Stimulated activated CD8-positive, alpha-beta memory T cell treated with anti-CD3 and anti-CD28 coated beads, Interleukin-15, amount 100 ng/mL, for 4 hours (primary cell): ENCODE measurements at places on chromosomes 2 and 18.

GRCh38 chr2:104936527-104936926, 82.6 kb downstream of the POU3F3 start:
- no peak for DNase-seq

GRCh38 chr2:42558827-42559226, 9.6 kb upstream of the MTA3 start:
- no peak for DNase-seq

- DNase-seq = no peak
Observed at GRCh38 chr18:22831441-22831904, 101.7 kb upstream of the RBBP8 start.

DNA sequence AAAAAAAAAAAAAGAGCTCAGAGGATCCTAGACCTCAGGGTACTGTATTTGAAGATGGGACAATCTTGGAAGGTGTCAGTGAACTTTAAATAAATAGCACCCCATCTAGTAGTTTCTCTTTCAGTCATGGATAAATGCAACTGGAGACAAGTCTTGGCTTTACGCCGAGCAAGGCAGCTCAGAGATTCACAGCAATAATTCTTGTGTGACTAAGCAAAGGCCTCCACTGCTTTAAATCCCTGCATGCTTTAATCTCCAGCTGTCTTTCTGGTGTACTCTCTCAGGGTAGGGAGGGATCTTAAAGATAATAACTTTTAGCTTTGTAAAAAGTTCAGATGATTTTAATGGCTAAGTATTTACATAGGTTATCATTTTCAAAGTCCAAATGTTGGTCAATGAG, 36.3 kb downstream of the NRXN1 start:
- no peak for DNase-seq

DNA sequence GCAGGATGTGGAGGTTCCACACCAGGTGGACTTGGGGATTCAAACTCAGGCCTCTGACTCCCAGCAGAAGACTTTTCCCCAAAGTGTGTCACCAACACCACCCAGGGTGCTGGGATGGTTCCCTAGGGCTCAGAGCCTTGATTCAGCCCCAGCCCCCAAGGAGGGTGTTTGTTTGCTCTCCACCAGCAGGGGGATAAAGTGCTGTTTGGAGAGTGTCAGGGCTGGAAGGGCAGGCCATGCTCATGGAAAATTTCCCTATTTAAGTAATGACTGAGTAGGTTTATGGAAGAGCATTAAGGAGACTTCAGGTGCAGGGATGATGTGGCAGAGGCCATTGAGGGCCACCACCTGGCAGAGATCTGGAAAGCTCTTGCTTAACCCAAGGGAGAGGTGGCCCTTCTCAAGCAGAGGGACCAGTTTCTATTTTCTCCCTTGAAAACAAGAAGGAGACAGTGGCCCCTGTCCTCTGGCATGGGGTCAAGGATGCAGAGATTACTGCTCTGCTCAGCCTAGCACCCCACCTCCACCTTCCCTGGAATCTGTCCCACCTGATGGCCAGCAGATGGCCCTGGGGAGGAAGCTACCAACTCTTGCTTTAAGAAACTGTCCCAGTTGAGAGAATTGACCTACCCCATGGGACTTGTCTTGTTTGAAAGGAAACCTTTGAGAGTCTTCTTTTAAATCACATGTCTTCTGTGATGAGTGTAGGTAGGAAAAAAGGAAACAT, 122.1 kb downstream of the ACOXL start:
- no peak for DNase-seq

DNA sequence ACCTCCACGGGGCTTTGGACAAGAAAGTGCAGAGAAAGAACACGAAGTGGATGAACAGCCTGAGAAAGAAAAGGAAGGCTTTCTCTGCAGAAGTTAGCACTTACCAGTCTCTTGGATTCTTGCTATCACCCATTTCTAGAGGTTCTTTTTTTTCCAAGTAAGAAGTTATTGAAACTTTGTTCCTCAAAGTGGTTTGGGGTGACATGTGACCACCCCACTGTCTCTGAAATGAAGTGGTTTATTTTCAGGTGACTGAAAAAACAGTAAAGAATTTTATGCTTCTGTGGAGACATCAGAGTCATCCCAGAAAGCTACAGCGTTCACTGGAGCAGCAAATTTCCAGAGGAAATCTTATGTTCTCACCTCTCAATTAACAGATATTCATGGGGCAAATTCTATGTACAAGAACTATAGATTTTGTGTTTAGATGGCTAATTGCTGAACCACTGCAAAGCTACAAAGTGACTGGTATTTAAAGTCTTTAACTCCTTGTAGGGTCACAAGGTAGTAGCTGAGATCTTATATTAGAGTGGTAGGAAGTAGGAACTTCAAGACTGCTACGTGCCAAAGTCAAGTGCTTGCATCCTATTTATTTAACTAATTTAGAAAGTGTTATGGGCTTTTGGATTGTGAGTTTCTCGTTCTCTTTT, 267.5 kb downstream of the TGIF1 start:
- no peak for DNase-seq

- DNase-seq = no peak
Observed at GRCh38 chr2:239546541-239546940, 145.7 kb upstream of the HDAC4 start.

DNA sequence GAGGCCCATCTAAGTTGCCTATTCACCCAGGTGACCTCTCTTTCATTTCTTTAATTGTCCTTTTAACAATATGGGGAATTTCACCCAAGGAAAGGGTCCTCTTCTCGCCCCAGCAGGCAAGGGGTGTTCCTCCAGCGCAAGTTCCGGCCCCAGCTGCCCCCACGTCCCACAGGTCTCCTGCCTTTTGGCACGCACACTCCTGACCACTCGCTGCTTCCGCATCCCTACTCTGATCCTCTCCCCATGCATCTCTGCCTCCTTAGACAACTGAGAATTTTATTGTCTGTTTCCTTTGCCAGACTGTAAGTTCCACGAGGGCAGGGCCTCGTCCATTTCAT, 684 bp upstream of the ARPC2 start:
- DNase-seq = no peak
